ENCODE measurements at places on chromosomes 16 and 17.

DNA sequence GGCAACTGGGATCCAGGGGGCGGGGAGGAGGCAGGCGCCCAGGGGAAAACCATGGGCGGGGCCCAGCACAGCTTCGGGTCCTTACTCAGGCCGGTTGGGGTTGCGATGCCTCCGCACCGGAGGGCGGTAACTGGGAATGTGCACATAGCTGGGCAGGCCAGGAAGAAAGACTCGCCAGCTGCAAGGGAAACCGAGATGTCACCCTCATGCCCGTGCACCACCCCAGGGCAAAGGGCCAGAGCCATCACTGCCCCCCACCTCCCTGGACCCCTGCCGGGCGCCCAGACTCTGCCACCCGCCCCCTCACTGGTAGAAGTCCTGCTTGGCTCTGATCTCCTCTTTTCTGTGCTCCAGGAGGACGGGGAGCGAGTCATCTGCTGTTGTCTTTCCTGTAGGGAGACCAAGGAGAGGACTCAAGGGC lies 6.7 kb downstream of the ALOX12B start:
- no peak for DNase-seq

DNA sequence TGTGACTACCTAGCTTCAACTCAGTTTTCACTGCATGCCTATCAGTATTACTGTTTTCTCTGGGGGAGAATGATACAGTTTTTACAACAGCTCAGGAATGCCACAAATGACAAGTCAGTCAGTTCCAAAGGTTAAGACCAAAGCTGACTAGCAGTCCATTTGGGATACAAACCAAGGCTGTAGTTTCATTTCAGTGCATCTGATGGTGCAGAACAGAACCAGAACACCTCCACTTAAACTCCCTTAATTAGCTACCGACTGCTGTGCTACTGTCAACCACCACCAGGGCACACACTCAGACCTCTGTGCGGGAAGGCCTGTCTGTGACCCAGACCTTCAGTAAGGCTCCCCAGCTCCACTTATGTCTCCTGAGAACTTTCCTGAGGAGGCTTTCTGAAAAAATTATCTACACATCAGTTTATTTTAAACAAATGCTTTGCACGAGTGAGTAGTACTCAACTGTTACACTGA lies 20.4 kb downstream of the NFE2L1 start:
- DNase-seq: no peak

DNA sequence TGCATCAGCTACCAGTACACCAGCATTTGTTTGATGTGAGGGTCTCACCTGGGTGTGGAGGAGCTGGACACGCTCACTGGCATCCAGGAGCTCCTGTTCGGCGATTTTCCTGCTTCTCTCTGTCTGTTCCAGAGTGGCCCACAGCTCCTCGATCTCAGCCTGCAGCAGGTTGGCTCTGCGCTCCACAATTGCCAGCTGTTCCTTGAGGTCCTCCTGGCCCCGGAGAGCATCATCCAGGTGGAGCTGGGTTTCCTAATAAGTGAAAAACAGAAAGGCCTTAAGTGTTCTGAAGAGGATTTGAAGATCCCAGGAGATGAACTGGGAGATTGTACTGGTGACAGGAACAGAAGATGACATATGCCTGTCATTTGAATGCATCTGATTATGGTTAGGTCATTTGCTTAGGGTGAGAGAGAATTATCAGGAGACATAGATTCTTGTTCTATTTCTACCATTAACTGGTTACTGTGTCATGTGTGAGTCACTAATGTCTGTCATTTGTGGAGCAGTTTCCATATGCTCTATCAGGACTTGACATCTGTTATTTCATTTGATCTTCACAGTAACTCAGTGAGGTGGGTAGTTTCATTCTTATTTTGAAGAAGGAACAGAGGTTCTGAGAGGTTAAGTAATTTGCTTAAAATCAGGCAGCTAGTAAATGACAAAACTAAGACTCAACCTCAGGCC lies 21.5 kb upstream of the MYH13 start:
- DNase-seq: peak; percentile 3

- DNase-seq: no peak
These were observed 44.5 kb upstream of the SSTR5 start for GRCh38 chr16:1028056-1028455.

- DNase-seq: no peak
These were observed 37.2 kb upstream of the GAN start for GRCh38 chr16:81277541-81278080.

GRCh38 chr16:66534376-66534799 lies 15.5 kb downstream of the TK2 start:
- DNase-seq: no peak

- no peak for DNase-seq
These were observed 37.7 kb downstream of the ASPA start for GRCh38 chr17:3513305-3514035.

DNA sequence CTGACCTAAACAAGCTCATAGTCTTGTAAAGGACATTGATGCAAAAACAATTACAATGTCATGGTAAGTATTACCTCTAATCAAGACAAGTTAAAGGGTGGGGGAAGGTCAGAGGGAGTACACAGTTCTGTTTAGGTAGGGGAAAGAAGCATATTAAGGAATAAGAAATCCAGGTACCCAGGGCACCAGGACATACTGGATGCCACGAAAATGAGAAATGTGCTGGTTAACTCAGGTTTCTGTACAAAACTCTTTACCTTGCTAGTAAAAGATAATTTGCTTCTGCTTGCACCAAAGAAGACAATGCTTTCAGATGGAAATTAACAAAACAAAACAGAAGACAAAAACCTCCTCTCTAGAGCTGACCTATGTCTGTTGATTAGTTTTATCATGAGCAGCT lies 70.7 kb upstream of the MED13 start:
- DNase-seq: no peak

DNA sequence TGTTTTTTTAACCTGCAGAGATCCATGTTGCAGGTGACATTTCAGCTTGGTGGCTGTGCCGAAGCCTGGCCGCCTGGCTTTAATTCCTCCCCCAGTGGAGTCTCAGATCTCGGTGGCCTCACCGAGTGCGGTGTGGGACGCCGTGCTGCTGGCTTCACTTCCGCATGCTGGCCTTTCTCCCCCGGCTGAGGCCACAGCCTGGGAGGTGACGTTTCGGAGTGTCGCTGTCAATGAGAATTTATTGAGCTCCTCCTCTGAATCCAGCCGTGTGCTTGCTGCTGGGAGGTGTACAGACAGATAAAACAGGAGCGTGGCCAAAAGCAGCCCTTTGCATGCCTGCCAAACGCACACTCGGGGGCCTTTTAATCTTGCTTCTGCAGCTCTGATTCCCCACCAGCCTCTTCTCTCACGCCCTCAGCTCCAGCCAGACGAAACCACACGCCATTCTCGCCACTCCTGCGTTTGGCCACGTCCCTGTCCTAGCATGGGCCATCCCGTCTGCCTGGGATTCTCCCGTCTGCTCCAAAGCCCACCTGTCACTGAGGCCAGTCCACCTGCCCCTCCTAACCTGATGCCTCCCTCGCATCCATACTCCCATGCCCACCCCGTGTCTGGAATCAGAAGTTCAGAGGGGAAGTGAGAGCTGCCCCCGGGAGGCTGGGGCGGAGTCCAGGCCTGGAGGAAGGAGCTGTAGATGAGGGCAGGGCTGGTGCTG lies 3.6 kb downstream of the GSE1 start:
- DNase-seq: no peak

DNA sequence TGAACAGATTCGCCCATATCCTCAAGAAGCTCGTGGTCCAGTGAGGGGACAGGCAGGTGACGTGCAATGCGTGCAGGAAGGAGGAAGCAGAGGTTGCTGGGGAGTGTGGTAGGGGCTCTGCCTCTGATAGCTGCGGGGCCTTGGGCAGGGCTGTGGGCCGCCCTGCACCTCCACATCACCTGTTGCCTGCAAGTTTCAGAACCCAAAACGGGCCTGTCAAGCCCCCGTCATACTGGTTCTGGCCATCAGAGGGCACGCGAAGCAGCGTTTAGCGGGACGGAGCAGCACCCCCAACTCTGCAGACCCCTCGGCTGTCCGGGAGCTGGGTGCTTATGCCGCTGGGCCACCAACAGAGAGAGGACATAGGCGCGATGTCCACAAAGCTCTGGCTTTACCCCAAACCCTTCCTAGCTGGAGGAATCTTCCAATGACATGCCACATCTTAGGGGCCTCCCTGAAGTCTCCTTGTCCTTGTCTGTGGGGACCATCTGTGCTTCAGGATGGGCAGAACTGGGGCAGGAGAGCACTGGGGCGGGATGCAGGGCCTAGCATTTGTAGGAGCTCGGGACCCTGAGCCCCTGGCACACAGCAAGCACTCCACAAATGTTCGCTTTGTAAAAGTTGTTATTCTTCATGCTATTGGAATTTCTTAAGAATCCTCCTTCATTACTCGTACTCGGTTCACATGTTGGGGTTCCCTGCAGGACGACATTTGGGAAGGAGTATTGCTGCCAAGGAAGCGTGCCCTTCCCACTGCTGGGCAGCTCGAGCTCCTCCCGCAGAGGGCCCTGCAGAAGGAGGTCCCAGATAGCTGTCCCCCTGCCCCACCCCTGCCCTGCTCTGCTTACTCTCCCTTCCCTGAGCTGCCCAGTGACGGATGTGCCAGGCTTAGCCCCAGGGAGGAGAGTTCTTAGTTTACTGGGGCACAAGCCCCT lies 64.3 kb downstream of the CNGB1 start:
- no peak for DNase-seq

DNA sequence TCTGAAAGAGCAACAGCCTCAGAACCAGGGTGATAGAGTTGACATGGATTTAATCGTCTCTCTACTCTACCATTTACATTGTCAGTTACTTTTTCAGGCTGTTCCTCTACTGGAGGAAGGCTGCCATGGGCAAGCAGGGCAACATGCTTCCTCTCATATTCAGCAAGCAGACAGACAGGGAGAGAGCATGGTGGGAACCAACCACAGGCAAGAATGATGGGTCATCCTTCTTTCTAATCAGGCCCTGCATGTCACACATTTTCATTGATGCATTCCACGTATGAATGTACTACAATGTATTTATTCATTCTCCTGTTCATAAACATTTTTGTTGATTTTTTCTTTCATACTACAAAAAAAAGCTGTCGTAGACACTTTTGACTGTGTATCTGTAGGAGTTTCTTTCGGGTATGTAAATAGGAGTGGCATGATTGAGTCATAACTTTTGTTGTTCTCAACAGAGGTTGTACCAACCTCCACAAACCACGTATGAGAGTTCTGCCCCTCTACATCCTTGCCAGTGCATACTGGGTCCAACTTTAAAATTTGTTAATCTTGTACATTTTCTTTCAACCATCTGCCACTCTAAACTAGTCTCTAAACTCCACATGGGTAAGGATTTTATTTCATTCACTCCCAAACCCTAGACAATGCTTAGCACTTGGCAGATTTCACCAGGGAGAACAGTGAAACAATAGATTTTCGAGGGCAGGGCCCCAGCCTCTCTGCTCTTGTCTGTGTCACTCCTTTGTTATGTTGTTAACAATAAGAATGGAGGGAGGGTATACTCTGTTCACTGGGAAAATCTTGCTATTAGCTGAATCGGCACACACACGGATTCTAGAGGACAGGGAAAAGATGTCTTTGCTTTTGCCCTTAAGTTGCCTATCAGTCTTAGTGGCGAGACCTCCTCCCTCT lies 58.7 kb downstream of the CMC2 start:
- no peak for DNase-seq

DNA sequence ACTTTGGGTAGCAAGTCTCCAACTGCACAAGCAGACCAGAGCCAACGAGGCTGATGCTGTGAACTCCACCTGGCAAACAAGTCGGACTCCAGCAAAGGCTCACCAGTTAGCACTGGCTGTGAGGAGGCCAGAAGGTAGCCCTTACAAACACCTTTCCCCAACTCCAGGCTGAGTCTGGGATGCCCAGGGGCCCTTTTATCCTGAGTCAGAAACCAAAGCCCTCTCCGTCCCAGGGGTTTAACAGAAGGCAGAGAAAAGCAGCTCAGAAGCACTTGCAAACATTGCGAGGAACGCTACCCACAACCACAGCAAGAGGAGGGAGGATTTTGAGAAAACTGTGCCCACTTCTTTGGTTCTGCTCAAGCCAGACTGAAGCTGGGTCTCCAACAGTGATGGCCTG lies 25.0 kb downstream of the CUEDC1 start:
- DNase-seq: no peak

DNA sequence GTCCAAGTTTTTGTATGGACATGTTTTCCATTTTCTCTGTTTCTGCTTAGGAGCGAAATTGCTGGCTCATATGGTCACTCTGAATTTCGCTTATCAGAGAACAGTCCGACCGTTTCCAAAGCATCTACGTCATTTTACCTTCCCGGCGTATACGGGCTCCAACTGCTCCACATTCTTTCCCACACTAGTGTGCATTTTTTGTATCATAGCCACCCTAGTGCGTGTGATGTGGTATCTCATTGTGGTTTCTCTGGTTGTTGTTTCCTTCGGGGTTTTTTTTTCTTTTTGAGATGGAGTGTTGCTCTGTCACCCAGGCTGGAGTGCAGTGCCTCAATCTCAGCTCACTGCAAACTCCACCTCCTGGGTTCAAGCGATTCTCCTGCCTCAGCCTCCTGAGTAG lies 31.0 kb upstream of the BHLHA9 start:
- DNase-seq: no peak

GRCh38 chr16:54417384-54417783 lies 130.8 kb upstream of the IRX3 start:
- no peak for DNase-seq

- no peak for DNase-seq
These were observed 21.0 kb downstream of the ADGRG5 start for GRCh38 chr16:57563487-57563750.

DNA sequence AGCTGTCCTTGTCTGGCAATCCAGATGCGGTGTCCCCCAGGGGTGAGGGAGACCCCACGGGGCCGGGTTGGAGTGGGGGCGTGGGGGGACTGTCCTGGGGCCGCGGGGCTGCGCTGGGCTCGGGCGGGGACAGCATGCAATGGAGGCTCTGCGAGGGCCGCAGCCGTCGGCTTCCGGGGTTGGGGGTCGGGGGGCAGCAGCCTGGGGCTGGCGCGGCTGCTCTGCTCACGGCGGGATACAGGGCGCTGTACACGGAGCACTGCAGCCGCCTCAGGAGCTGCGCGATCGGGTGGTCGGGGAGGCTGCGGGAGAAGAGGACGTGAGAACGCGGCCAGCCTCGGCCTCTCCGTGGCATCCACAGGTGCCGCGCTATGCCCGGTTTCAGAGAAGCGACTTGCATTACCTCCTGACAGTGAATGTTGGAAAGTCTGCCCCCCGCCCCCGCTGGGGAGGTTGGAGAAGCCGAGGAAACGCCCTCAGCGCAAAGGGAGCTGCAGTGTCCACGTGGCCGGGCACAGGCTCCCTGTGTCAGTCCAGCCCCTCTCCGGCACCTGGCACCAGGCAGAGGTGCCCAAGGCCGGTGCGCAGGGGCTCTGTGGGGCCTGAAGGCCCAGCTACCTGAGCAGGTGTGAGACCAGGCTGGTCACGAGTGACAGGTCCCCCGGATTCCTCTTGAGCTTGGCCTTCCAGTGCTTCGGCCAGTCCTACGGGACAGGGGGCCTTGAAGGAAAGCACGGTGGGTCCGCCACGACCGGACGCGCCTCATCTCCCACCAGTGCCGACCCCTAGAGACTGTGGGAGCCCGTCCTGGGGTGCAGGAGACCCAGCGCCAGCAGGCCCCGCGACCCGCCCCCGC lies 9.4 kb upstream of the SPATA2L start:
- no peak for DNase-seq
